Stimulated activated CD4-positive, alpha-beta T cell treated with anti-CD3 and anti-CD28 coated beads, Interleukin-4, amount 100 ng/mL, for 1 hour (primary cell): ENCODE measurements at places on chromosomes 4 and X.
A peak's percentile ranks its signal among the peaks of the same experiment; 100 is the strongest.

- no peak for DNase-seq
These were observed 13.4 kb upstream of the PCSK1N start for GRCh38 chrX:48848847-48849246.

DNA sequence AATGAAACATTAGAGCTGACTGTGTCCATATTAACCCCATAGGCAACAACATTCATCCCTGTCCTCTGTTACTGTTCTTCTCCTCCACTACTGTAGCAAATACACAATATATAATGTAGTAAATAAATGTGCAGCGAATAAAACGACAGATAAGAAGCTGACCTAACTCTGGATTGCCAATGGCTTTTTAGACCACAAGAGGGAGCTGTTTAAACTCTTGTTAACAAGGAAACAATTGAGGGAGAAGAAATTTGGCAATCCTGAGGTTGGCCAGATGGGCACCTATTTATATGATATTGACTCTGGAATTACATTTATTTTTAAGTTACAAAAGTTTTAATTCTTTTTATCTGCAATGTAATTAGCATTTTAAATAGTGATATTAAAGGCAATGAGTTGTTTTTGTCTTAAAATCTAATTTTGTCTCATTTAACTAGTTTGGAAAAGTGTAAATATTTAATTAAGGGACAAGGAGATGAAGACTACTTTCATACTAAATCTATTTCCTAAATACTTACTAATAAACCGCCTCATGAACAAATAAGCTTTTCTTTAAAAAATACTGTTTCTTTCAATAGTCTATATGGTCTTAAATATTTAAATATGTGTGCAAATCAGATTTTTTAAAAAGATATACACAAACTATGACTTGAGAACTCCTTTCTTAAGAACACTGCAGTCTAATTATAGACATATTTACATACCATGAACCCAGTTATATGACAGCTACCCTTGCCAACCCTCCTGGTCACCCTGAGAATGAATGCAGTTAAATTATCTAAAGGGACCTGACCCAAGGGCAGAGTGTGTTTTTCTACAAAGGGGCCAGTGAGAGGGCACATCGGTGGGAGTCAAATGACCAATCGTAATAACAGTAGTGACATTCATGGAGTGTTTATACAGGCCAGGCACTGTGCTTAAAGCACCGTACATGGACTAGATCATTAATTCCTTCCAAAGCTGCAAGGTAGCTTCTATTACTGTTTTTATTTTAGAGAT is 52.9 kb upstream of the HPF1 start:
- no peak for DNase-seq

DNA sequence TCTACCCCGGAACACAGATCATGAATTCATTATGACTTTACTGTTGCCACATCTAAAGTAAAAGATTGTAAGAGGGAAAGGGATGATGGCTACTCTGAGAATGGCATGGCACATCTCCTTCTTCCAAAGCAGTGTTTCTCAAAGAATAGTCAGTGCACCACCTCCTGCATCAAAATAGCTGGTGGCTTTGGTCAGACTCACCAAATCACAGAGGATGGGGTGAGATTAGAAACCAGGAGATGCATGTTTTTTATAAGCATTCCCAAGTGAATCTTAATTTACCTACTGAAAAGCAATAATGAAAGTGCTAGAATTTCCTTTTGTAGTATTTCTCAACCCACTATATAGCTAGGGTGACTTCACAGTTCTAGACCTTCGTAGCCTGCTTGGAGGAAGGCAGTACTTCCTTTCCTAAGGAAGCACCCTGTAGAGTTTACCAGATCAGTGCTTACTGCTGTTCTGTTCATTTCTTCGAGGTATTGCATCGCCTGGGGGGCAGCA is 340.8 kb upstream of the KLF3 start:
- no peak for DNase-seq

DNA sequence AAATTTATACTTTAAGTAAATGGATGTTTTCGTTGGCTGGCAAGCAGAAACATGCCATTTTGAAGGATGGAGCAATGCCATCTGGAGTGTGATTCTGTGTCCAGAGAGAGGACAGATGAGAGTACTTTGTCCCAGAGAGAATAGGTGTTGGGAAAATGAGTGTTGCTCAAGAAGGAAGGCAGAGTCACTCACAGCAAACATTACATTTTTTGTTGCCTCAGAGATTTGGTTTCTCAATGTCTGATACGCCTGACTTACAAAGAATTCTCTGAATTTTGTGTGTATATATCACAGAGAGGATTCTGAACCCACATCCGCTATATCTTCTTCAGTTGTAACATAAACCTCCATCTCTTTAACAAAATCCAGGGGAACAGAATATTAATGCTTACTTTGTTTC is 102.8 kb upstream of the PCDH18 start:
- DNase-seq: no peak

GRCh38 chr4:14874990-14875389 is 127.3 kb upstream of the CPEB2 start:
- DNase-seq: no peak

GRCh38 chrX:135985157-135985972 is at the start of gene SLC9A6:
SLC9A6 (plus strand) TSS chrX:135985435; CDS start chrX:135985659, 224 bp downstream.
- peak; percentile 70 for DNase-seq

DNA sequence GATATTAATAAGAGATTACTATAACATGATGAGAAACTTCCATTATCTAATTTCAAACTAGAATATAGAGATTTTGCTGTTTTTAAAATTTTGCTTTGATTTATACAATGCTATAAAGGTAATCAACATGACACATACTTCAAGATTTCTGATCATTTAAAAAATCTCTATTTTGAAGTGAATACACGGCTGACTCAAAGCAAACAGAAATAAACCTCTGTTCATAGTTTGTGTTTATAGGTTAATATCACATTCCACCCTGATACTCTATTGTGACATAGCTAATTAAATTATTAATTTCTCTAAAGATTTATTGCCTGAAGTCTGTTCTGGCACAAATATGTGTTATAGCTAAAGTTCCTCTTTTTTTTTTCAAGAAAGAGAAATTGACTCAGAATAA is 349.2 kb downstream of the TLL1 start:
- no peak for DNase-seq

- no peak for DNase-seq
These were observed 60.5 kb upstream of the TSPAN7 start for GRCh38 chrX:38500866-38501265.

DNA sequence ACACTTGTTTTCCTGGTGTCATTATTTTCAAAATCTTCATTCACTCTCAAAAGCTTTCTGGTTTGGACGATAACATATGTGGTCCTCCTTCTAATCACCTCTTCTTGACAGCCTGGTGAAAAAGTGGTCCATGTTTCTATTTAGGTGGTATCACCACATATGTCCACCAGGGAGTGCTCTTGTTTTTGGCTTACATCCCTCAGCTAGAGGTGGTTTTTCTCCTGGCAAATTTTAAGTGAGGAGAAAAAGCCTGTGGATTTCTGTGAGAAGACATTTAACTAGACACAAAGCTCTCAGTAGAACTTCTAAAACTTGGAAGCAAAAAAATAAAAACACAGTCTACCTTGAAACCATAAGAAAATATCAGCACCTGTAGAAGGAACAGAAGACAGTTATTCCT is 58.0 kb upstream of the FRMPD4 start:
- no peak for DNase-seq

DNA sequence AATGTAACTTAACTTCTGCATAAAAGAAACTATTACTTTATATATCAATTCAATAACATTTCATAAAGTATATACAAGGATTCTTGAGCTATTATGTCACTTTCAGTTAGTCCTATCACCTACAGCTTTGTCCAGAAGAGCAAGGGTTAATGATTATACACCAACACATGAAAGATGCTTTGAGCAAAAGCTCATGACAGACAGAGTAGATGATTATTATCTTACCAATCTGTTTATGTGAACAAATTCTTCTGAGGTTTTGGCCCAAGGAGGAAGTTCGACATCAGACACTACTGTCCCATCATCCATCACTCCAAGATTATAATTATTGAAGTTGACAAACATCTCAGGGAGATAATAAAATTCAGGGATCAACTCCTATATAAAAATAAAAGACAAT is 166.7 kb upstream of the MAB21L2 start:
- DNase-seq: no peak
